HAP-1 (cell line): ENCODE measurements at places on chromosomes 1 and 21.

DNA sequence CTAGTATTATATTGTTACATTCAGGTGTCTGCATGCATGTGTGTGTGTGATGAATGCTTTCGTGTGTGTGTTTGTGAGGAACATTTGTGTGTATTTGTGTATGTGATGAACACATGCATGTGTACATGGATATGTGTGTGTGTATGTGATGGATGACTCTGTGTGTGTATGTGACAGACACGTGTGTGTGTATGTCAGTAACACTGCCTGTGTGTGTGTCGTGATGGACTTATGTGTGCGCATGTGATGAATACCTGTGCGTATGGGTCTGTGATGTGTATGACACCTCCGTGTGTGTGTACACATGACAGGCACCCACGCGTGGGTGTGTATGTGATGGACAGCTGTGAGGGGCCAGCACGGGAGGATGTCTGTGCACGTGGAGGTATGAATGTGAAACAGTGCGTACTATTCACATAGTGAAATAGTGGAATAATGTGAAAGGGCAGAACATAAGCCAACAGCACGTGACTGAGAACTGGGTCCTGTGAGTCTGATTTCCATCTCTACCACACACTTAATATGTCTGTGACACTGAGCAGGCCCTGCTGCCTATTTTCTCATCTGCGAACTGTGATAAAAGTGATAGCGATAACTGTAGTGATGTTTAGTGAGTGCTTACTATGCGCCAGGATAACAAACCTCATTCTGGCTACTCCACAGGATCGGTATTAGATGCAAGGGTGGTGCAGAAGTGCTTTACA, 41.8 kb upstream of the CSF3R start:
- DNase-seq: no peak

- no peak for DNase-seq
Observed at GRCh38 chr1:159015440-159015909, 5.8 kb downstream of the IFI16 start.

DNA sequence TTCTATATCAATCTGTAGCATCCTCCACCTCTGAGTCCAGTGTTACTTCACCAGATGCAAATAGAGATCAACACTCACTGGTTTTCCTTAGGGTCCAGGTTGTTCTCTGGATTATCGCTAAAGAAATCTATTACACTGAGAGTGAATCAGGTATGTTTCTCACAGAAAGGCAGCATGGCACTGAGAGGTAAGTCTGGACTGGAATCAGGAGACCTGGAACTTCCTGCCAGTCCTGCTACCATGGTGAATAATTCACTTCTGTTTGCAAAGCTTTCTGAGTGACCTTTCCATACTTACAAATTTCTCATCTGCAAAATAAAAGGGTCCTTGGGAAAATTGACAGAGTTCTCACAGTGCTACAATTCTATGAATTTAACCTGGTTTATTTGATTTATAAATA, 1583.3 kb downstream of the MRPL39 start:
- DNase-seq: no peak

DNA sequence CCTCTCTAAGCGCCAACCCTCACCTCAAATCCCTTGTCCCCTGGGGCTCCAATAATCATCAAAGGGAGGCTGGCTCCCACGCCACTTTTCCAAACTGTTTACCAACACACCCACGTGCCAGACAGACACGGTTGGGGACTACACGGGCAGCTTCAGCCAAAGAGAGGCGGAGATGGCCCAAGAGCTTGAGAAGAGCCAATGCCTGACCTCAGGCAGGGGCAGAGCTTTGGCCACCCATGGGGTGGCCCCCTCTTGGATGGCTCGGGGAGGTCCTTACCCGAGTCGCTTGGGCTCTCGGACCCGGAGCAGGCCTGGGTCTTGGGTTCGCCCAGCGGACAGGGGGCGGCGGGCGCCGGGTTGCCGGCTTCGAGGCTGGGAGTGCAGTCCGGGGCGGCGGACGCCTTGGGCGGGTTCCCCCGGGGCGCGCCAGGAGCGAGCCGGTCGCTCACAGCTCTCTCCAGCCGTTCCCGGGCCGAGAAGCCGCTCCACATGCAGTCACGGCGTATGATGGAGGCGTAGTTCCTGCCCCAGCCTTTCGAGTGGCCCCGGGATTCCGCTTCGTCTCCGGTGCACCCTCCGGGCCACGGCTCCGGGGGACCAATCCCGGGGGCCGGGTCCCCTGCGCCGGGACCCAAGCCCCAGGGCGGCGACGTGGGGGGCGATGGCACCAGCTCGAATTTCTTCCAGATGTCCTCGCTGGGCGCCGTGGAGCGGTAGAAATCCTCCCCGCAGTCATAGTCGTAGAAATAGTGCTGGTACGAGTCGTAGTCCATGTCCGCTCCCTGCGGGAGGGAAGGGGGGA, 854 bp downstream of the MYCL start:
- DNase-seq: peak; percentile 66

DNA sequence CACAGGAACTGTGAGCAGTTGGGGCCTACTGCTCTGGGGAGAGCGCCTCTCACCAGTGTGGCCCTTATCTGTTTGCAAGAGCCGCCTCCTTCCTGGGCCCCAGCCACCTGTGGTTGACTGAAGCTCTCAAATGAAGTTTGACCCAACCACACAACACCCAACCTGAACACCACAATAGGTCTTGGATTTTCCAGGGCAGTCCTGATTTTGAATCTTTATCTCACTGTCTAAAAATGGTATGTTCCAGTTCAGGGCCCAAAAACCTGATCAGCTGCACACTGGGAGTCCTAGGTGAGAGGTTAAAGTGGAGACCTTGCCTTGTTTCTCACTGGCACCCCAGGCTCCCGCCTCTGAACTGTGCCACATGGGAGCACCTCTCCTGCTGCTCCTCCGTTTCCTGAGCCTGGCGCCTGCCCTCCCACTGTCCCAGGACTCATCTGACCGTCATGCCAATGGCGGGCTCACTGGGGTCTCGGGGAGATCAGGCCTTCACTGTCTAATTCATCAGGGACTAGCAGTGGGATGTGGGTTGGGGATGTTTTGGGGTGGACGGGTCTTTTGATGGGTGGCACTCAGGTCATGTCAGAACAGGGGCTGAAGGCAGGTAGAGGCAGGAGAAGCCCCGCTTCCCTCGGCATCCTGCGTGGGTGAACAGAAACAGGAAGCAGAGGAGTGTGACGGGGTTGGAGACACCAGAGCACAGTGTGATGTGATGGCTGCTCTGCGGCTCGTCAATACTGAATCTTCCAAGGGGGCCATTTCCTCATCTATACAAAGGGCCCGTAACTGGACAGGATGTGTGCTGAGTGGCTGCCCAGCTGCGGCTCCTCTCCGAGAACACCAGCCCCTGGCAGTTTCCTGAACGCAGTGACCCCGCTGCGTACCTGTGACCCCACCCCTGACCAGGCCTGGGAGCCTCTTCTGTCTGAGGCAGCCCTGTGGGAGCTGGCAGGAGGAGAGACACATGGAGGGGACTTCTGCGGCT, 59.6 kb upstream of the ITPKB start:
- DNase-seq: no peak

GRCh38 chr1:55234016-55234415, 18.9 kb upstream of the USP24 start:
- no peak for DNase-seq

DNA sequence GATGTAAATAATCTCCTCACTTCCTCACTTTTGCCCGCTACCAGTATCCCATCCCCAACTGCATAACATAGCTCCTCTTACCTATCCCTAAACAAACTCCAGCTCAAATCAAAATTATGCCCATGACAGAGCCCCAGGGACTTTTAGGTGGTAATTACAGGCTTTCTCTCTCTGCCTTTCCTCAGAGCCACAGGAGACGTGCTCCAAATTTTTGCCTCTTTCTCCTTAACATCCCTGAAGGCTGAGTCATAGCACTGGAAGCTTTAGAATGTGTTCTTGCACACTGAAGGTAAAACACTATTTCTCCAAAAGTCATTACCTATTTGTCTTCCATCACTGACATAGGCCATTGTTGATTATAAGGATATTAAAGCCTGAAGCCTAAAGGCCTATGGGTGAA, 263.5 kb upstream of the PLD5 start:
- no peak for DNase-seq

DNA sequence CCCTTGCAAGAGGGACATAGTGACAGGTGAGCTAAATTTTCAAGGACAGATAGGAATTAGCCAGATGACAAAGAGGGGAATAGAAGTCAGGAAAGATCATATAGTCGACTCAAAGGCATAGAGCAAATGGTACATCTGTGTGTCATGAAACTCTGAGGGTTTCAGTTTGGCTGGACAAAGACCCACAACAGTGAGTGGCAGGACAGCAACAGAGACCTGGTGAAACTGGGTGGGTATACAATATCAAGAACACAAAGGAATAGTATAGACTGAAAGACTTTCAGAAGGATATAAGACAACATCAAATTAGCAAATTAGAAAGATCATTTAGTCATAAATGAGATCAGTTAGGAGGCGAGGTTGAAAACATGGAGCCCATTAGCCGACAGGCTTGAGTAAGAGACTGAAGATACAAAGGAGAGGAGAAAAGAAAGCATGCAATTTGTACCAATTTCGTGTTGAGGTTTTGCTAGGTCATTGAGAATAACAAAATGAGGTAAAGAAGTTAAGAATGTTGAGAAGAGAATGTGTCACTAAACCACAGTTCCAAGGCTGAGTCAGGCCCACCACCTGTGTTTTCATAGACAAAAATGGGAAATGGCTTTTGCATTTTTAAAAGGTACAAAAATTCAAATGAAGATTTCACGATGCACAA, 213.8 kb downstream of the HHIPL2 start:
- DNase-seq: no peak

GRCh38 chr1:89724369-89725010, 91.6 kb downstream of the LRRC8C start:
- DNase-seq: no peak

GRCh38 chr1:231248778-231249177, 7.8 kb downstream of the GNPAT start:
- DNase-seq: no peak

DNA sequence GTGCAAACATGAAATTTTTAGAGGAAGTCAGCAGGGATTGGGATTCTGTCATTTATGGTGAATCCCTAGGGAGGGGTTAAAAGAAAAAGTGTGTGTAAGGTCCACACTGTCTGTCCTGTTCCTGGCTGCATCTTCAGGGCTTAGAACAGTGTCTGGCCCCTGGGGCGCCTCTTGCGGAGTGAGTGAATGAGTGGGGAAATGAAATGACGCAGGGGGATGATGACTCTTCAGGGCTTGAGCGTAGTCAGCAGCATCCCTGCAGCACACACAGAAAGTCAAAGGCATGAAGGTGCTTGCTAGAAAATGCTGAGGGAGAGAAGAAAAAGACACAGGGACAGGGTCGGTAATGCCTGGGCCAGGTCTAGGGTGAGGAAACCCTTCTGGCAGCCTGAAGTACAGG, 57.8 kb downstream of the PGBD5 start:
- no peak for DNase-seq

DNA sequence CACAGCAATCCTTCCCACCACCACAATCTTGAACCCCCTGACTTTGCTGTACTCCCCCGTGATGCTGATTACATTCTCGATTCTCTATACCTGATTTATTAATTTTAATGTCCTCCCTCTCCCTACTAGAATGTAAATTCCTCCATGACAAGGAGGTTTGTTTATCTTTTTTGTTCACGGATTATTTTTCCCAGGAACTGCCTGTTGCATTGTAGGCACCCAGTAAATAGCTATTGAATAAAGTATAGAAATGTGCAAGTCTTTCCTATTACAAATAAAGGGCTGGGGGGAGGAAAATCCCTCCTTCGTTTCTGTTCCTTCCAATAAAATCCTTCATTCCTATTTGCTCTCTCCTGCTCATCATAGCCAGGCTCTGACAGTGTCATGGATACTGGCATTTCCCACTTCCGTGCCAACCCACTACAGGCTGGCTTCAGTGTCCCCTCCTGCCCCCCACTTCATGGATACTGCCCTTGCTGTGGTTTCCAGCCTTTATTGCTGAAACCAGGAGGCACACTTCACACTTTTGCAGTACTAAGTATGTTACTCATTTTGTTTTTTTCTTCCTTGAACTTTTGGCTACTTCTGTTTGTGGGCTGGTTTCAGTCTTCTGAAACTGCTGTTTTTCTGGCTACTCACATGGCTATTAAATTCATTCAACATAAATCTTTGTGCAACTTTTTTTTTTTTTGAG, 7.5 kb downstream of the KIF1B start:
- DNase-seq: peak; percentile 85

DNA sequence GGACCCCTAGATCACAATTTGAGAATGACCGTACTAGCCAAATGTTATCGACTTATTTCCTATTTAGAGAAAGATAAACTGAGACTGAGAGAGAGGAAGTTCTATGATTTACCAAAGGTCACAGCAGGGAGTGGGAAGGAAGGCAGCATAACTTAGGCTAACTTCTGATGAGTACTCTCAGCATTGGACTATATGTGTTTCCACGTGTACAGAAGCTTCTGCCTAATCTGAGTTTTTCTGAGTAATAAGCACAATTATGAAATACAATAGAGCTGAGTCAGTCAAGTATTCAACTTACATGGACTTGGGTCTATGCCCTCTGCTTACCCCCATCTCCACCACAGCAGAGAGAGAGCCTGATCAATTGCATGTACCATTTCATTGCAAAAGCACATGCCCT, 88.1 kb upstream of the HIVEP3 start:
- DNase-seq: no peak

GRCh38 chr21:38495242-38495641, 3.0 kb downstream of the ERG start:
- DNase-seq: no peak

DNA sequence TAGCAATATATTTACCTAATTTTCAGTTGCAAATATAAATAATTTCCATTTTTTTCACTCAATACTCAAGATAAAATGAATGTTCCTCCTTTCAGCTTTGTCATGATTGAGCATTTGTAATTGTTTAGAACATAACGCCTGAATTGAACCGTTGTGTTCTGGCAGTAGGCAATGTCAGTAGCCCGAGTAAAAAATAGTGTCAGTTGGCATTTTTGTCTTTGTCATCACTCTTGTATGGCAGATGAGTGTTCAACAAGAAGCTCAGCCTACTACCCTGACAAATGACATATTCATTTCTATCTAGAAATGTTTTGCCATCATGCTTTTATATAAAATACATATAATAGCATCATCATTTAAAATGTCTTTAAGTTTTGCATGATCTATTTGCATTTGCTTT, 691.4 kb upstream of the NCAM2 start:
- DNase-seq: no peak

DNA sequence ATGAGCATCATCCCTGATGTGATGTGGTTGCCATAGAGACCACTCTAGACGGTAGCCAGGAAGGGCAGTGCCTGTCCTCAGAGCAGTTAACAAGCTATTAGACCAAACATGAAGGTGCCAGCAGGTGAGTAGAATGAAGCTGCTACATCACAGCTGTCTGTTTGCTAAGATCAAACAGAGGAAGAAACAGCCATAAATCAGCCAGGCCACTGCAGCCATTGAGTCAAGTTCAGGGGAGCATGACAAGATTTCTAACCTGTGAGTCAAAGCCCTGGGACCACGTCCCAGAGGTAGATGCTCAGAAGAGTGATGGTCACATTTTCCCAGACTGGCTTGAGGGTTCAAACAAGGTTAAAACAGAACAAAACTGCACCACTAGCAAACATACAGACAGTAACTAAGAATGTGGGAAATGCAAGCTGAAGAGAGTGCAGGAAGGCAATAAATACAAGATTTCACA, 450.6 kb upstream of the DAB1 start:
- no peak for DNase-seq
